ENCODE measurements at places on chromosomes 5 and 9.

DNA sequence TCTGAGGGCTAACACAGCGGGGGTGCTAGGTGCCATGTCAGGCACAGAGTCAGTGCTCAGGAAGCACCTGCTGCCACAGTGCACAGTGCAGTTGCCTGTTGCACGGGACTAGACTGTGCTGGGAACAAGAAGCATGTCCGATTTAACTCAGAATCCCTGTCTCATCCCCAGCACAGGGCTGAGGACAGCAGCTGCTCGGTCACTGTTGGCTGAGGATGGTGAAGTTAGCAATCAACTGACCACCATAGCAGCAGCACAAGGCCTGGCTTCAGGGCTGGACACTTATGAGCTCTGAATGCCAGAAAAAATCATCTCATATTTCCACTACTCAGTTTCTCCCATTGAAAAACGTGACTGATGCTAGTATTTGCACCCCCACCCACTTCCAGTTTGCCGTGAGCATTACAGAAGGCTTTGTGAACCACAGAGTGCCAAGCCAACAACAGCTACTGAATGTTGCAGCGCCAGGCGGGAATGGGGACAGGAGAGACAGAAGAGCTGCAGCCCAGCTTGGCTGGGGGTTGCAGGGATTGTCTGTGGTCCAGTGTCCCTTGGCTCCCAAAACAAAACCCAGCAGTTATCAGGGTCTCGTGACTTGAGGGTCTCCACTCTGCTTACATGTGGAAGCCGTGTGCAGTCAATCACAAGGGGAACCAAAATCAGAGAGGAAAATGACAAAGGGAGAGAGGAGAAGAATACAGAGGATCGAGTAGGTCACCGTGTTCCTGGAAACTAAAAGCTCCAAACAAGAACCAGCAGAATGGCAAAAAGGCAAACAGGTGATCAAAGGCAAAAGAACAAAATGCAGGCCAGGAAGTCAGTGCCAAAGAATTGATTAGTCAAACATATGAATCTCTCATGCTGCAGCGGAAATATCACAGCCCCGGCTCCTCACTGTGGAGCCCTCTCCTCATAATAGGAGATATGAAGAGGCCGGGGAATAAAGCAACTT lies 155.6 kb downstream of the CRB2 start:
- no peak for DNase-seq

DNA sequence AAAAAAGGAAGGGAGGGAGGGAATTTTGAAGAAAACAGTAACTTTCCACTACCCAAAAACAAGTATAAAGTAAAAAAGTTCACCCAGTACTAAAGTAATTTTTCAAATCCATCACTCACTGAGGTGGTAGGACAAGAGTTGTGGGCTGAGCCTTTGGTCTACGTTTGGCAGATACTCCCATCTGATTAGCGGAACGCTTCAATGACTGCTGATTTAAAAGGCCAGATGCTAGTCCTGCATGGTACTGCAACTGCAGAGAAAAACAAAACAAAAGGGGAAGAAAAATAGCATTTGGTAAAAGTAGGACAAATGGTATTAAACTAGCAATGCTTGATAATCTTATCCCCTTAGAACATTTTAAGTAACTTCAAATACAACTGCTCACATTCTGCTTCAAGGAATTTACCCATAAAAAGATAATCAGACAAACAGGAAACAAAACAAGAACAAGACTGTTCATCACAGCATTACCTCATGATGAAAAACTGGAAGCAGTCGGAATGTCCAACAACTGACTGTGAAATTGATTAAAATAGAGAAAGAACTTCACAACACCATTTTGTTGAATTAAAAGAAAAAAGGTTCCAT lies 65.4 kb downstream of the MED27 start:
- no peak for DNase-seq

DNA sequence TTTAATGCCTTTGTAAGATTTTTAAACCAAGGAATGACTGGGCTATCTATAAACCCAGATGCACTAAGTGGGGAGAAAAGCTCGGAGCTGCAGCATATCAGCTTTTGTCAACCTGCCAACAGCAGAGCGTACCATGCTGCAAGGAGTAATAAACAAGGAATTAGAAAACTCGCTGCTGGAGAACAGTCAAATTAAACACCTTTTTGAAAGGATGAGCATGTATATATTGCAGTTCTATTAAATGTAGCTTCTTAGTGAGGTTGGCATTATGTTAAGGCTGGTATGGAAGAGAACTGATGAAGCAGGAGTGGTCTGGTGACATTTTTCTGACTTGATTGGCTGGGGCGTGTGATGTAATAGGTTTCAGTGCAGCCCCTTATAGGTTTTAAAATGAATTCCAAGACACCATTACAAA lies 74.7 kb downstream of the PIK3R1 start:
- DNase-seq, result no peak

GRCh38 chr5:174101195-174101730 lies 55.8 kb downstream of the NSG2 start:
- DNase-seq, result no peak

- no peak for DNase-seq
Observed at GRCh38 chr9:109133533-109133932, 13.8 kb upstream of the TMEM245 start.

GRCh38 chr5:72487177-72487576 lies 20.0 kb downstream of the ZNF366 start:
- DNase-seq, result no peak

- DNase-seq, result no peak
Observed at GRCh38 chr5:123790226-123790625, 278.2 kb downstream of the CSNK1G3 start.

- DNase-seq, result no peak
Observed at GRCh38 chr9:2559192-2560152, 62.1 kb upstream of the VLDLR start.

DNA sequence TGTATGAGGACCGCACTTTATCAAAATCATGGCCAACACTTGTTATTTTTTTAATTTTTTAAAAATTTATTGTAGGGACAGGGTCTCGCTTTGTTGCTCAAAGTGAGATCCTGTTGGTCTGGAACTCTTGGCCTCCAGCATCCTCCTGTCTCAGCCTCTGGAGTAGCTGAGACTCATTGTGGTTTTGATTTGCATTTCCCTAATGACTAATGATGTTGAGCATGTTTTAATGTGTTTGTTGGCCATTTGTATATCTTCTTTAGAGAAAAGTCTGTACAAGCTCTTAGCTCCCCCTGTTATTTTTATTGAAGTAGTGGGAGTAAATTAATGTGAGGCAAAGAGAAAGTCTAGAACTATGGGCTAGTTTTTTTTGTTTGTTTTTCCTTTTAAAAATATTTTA lies 1.6 kb upstream of the RPS6 start:
- DNase-seq, result no peak

GRCh38 chr5:148998174-148998797 lies 64.6 kb downstream of the SH3TC2 start:
- DNase-seq, result no peak

DNA sequence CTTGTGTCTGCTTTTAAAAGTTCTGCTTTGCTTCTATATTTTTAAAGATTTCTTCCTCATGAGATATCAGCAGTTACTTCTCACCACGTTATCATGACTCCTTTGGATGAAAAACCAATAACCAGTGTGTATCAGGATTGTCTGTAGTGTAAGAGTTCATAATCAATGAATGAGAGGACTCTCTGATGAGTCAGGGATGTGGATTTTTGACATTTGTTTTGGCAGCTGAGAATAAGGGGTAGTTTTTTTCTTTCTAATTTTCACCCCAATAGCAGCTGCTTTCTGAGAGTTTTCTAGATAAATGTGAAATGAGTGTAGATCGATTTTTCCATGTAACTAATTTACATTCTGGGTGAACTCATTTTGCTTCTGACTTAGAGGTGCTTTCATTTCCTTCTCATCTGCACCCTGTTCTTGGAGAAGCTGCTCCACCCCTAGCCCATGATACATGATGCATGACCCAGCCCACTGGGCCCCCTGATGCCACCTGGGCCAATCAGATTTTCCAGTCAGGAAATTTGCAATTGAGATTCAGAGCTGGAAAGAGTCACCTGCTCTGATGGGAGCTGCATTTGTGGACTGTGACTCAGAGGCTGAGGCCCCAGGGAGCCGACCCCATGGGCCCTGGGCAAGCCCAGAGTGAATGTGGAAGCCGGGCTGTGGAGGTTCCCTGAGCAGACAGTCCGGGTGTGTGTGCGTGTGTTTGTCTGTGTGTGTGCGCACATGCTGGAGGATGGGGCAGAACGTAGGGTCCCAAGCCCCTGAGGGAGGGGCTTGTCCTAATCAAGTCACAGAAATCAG lies 159.3 kb downstream of the RGS3 start:
- no peak for DNase-seq

DNA sequence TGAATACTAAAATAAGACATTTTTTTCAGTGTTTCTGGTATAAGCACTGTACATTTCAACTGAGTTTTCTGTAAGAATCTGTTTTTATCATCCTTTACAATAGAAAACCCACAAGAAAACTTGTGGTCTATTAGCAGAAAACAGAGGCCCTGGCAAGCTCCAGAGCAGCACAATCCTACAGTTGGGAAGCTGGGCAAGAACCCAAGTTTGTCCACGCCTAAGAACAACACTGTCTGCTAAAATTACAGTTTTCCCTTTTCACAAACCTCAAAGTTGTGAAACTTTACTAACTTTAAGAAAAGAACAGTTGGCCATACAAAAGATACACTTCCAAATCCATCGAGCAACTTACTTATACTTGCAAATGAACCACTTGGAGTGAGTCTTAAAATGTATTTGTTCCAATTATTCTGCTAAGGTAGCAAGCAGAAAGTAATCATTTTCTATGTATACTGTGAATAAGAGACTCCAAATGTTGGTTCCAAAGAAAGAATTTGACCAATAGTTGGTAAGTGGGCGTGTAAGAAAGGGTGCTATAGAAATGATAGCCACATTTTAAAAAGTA lies 982.0 kb upstream of the ARRDC3 start:
- no peak for DNase-seq

DNA sequence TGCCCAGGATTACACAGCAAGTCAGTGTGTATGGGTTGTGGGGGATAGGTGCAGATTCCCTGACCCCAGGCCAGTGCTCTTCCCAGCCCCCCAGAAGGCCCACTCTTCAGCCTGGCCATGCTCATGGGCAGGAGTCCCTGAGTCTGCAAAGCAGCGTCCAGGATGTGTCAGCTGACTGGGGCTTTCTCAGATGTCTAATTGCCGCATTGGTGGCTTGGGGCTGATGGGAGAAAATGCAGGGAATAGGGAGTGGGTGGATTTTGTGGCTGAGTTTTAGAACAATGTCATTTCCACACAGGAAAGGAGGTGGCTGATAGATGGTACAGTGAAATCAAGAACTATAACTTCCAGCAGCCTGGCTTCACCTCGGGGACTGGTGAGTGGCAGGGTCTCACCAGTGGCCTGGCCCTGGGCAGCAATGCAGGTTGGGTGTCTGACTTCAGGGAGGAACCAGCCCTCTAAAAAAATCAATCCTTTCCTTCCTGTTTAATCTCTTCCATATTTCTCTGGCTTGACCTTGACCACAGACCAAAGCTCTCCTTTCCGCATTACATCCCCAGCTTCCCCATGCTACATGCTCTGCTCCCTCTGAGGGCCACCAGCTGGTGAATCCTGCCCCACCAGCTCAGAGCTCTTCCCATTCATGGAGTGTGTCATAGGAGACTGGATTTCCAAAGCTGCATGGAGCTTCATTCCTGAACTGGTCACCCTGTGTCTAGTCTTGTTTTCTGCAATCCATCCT lies 14.2 kb downstream of the GLIPR2 start:
- DNase-seq, result no peak

GRCh38 chr5:140674629-140675028 lies 1.3 kb upstream of the DND1 start:
- DNase-seq, result no peak

GRCh38 chr5:151007430-151008209 lies 12.8 kb upstream of the GPX3 start:
- DNase-seq, result no peak

DNA sequence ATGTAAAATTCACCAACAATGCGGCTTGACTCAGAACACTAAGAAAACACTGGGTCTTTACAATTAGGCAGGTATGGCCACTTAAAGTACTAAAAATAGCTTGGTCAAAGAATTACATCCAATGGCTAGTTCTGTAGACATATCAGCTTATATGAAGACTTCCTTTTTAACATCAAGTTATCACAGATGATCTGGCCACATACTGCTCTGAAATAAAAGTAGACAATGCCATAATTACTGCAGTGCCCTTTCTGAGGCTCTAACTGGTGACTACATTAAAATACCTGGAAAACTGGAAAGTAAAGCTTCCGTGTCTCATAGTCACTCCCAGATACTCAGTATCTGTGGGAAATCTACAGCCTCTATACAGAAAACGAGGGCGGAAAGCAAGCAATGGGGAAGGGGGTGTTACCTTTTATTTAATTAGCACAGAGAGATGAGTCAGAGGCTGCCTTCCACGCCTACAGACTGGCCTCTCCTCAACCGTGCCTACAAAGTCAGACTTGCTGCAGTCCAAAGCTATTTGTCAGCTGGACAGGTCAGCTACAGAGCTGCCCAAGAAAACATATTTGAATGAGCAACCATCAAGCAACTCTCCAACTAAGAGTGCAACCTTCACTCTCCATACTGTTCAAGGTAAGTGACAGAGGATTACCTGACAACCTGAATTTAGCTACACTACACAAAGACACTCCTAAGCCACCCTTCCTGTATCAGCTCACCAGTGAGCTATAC lies 8.7 kb downstream of the SERINC5 start:
- DNase-seq, result no peak

DNA sequence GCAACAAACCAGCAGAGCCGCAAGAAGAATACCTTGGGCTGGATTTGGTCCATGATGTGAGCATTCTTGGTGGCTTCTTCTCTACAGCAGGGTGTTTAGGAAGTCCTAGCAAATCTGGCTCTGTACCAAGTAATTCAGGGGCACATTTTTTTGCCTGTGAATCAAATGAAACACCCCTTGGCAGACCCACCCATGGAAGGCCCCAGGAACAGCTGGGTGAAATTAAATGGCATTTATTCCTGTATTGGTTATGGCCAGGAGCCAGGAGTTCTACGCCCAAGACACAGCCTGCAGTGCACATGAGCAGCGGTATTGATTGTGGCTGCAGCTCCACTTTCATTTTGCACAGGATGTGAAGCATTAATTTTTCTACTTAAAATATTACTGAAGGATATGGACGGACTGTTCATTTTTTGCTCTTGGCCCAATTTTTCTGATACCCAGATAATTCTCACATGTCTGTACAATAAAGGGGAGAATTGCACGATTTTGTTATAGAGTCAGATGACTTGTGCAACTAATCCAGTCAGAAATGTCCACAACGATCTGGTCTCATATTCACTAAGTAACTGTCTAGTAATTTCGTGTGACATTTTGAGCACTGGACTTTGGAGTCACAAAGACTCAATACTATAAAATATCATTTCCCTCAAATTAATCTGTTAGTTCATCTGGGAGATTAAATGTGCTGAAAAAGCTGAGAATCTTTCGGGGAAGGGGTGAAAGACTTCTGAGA lies 120.7 kb upstream of the APC start:
- no peak for DNase-seq

DNA sequence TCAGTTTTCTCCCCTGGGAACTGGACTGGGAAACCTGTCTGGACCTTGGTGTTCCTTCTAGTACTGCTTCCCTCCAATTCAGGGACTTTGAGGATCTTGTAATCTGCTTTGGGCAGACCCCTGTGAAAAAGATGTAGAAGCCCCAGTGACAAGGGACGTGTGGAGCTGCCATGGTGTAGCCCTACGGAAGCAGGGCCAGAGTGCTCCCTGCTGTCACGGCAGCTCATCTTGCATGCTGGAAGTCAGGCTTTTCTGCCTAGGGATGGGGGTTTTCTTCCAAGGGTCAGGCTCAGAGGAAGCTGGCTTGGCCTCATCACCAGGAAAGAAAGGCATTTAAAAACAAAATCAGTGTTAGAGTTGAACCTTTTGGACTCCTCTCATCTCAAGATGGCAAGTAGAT lies 86.4 kb downstream of the AMBP start:
- no peak for DNase-seq

Data from stimulated activated CD8-positive, alpha-beta memory T cell treated with anti-CD3 and anti-CD28 coated beads, Interleukin-4, amount 100 ng/mL, for 4 hours (primary cell).